ENCODE measurements at places on chromosomes 16 and 17.

DNA sequence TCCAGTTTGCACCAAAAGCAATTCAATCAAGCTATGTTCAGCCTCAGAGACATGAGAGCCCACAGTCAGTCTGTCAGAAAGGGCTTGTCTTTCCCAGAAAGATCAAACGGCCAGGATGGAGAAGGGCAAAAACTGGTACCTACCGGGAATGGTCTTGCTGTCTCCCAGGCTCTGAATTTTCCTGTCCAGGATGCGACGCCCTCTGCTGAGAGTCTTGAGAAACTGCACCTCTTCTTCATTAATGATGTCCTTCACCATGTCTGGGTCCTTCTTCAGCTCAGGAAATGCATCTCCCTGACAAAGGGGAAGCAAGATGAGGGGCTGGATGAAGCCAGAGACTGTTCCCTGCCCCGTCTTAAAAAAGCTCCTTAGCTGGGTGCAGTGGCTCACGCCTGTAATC lies 15.8 kb upstream of the EXOSC6 start:
- peak; percentile 33 for DNase-seq

DNA sequence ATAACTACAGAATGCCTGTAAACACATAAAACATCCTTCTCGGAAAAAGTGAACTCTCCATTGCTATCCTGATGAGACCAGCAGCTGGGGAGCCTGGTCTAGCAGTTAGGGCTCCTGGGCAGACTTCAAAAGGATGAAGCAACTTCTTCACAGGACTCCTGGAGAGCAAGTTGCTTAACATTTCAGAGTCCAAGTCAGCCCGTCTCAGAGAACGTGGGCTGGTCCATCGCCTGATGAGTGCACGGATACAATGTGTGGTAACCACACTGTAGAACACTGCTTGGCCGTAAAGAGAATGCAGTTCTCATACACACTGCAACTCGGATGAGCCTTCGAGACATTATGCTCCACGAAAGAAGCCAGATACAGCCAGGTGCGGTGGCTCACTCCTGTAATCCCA lies 52.7 kb downstream of the TMEM235 start:
- no peak for DNase-seq

DNA sequence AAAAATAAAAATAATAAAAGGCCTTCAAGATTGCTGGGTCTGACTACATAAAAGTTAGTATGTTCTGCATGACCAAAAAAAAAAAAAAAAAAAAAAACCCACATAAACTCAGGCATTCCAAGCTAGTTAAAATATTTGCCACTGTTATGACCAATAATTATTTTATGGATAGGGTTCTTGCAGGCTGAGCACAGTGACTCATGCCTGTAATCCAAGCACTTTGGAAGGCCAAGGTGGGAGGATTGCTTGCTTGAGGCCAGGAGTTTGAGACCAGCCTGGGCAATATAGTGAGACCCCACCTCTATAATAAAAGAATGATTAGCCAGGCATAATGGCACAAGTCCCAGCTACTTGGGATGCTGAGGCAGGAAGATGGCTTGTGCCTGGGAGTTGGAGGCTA lies 8.1 kb downstream of the SCNN1B start:
- no peak for DNase-seq

DNA sequence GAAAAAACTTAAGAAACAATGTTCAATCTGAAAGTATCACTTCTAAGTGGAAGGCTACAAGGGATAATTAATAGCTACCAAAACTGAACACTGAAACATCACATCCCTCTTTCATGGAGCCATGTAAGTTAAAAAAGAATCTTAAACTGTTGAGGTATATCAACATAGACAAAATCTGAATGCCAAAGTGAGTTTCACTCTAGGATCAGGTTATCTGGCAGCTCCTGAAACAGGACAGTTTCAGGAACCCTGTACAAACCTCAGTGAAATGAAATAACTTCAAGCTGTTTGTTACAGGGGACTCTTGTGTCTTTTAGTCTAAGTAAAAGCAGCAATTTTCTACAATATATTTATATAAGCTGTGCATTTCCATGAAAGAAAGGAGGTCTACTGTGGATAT lies 73.2 kb downstream of the KANSL1 start:
- no peak for DNase-seq

GRCh38 chr17:76004750-76005262 lies 4.2 kb downstream of the CDK3 start:
- no peak for DNase-seq

DNA sequence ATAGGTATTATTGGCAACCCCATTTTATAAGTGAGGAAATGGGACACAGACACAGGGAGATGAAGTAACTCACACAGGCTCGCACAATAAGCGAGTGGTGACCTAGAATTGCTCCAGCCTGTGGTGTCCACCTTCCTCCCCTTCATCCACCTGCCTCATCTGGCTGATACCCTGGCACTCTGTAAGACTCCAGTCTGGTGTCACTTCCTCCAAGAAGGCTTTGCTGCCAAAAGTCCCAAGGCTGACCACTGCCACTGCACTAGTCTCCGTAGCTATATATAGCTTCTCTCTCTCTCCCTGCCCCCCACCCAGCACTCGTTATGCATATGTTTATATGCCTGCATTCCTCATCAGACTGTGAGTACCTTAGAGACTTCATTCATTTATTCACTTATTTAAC lies 66.1 kb upstream of the SREBF1 start:
- no peak for DNase-seq

Measured in CD4-positive, alpha-beta T cell treated with Interleukin-12 subunit alpha and Interleukin-12 subunit beta, for 1 hour (primary cell).